ENCODE measurements at places on chromosomes 7 and 10.

DNA sequence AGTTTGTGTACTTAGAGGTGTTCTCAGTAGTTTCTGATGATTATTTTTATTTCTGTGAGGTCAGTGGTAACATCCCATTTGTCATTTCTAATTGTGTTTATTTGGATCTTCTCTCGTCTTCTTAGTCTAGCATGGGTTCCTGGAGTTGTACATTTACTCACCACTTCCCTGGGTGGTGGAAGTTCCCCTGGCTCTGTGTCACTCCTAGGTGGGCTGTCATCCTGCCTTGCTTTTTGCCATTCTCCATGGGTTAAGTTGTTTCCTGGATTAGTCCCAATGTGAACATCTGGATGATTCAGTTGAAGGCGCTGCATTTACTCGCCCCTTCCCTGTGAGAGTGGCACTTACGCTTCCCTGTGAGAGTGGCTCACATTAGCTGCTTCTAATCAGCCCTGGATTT, 48.2 kb downstream of the GSAP start:
- no peak for DNase-seq

DNA sequence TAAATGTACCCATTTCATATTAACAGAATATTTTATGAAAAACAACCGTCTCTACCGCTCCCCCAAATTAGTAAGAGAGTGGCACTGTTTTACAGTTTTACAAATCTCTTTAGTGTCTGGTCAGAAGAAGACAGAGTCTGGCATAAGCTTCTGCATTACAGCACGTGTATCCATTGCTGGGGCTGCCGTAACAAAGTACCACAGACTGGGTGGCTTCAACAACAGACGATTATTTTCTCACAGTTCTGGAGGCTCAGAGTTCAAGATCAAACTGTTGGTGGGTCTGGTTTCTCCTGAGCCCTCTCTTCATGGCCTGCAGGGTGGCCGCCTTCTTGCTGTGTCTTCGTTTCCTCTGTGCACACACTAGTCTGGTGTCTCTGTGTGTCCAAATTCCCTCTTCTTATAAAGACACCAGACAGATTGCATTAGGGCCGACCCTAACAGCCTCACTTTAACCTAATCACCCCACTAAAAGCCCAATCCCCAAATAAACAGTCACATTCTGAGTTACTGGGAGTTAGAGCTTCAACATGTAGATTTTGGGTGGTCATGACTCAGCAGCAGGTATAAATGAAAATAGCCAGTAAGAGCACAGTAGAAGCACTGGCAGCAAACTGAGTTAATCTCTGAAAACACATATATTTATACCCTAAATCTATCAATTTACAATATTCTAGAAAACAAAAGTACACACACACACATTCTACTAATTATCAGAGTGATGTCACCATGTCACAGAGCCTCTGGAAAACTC, 4.0 kb upstream of the SPOCK2 start:
- no peak for DNase-seq

DNA sequence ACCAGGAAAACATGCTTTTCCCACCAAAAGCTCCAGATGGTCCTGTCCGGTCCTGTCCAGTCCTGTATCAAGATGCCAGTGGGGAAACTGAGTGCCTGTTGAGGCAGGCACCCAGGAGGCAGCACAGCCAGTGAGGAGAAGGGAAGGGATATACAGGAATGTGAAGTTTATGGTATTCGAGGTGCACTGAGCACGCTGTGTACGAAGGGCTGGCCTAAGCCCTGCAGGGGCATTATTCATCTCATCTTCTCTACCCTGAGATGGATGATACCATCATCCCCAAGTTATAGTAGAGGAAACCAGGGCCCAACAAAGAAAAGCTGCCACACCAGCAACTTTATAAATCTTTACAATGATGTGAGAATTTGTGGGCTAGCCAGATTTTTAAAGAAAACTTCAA, 23.4 kb upstream of the FXYD4 start:
- DNase-seq: no peak

- DNase-seq: no peak
Observed at GRCh38 chr7:75992083-75992755, 2.2 kb downstream of the TMEM120A start.

DNA sequence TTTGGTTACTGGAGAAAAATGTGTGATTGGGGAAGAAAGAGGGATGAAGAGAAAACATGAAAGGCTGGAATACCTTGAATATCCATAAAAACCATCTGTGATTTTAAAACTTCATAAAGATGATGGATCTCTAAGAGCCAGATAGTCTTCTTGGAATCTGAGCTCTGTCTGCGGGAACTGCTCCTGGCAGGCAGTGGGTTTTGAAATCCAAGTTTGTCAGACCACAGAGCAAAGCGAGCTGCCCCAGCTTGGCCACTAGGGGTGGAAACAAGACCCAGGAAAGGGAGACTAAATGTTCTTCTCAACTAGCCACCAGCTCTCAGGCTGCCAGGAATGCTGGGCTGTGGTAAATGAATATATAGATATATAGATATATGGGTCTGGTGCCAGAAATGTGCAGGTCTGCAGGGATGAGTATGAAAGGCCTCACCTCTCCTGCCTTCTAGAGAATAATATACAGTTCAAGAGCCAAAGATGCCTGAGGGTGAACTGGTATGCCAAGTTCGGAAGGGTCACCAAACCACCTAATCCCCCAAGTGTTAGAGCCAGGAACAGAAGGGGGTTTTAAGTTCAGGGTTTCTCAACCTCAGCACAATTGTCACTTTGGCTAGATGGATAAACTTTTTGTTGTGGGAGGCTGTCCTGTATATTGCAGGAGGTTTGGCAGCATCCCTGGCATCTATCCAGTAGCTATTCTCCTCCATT, 208.8 kb downstream of the KCNMA1 start:
- no peak for DNase-seq

- DNase-seq: no peak
Observed at GRCh38 chr10:88525371-88526069, 57.6 kb downstream of the RNLS start.

GRCh38 chr10:87608756-87609155, 50.9 kb upstream of the PAPSS2 start:
- DNase-seq: no peak

- no peak for DNase-seq
Observed at GRCh38 chr7:69445541-69445940, 152.7 kb upstream of the AUTS2 start.

GRCh38 chr10:113427811-113428558, 124.9 kb upstream of the HABP2 start:
- no peak for DNase-seq

- DNase-seq: no peak
Observed at GRCh38 chr10:126042906-126043305, 146.5 kb downstream of the FANK1 start.

- no peak for DNase-seq
Observed at GRCh38 chr10:62308101-62308500, 39.5 kb upstream of the RTKN2 start.

GRCh38 chr10:93481637-93482144, 443 bp downstream of the MYOF start:
- no peak for DNase-seq
